ENCODE measurements at places on chromosomes 11 and 22. TPM values are rescaled to one million over a fixed set of nuclear protein-coding genes. Genes with fewer than 3 reads are reported as not detected.

- no peak for DNase-seq
Measured at GRCh38 chr11:13355191-13355590, 77.6 kb downstream of the BMAL1 start.

DNA sequence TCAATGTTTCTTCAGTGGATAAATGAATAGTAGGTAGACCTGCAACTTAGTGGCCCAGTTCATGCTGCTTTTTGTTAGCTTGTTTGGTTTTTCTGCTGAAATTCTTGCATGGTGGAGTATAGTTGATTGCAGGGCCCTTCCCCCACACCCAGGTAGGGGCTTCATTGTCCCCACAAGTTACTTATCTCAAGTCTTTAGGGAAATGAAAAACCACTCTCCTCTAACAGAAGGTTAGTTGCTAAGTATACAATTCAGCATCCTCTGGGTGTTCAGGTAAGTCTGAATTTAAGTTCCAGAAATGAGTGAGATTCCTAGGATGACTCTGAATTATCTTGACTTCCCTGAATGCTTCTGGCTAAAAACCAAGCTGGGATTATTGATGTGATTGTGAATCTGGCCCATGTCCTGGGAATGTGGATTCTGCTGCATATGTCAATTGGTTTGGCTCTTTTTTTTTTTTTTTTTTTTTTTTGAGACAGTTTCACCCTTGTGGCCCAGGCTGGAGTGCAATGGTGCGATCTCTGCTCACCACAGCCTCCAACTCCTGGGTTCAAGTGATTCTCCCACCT lies 40.3 kb downstream of the BCL2L13 start:
- DNase-seq: no peak

- no peak for DNase-seq
Measured at GRCh38 chr11:102139081-102139498, 28.8 kb downstream of the YAP1 start.

- no peak for DNase-seq
Measured at GRCh38 chr11:111206472-111206871, 39.1 kb upstream of the POU2AF2 start.

LRFN4 gene
- 8.6 TPM for total RNA-seq

DNA sequence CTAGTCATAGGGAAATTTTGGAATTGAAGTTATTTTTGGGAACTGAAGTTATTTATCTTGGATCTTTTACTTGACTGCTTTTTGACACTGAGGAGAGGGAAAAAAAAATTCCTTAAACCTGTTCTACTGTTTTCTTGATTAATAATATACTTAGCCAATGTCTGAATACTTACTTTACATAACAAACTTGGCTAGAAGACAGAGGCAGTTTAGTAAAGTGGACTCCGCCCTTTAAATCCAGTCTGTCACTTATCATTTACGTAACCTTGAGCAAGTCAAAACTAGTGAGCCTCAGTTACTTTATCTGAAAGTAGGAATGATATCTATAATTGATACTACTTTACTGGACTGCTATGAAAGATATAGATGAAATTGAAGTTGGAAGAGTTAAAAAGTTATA lies 19.5 kb downstream of the CTSC start:
- DNase-seq: no peak

OR51A4 gene
- total RNA-seq: not detected

MMP27 gene
- not detected for total RNA-seq

GRCh38 chr22:42280140-42280539 lies 9.7 kb upstream of the TCF20 start:
- no peak for DNase-seq

DNA sequence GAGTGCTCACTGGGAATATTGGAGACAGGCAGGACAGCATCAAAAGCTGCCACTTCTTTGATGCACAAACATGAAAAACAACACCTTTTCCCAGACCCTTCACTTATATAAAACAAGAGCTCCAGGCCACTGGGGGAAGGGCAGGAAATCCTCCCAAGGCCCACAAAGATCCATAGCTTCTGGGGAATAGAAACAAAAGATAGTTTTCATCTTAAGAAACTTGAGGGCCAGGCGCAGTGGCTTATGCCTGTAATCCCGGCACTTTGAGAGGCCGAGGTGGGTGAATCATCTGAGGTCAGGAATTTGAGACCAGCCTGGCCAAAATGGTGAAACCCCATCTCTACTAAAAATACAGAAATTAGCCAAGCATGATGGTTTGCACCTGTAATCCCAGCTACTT lies 15.3 kb downstream of the RTL6 start:
- DNase-seq: peak; percentile 36

DNA sequence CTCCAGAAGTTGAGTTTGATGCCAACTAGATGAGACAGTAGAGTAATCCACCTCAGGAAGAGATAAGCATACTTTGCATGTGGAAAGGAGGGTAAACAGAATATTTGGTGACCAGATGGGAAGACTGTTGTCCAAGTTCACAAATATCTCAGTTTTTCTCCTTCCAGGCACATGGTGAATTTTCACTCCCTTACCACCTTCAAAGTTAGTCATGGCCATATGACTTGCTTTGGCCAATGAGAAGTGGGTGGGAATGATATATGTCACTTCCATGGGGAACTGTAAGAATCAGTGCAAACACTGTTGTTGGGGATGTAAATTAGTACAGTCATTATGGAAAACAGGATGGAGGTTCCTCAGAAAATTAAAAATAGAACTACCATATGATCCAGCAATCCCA lies 105.8 kb downstream of the SPATA19 start:
- DNase-seq: no peak

TRPM5 gene
- not detected for total RNA-seq

FAM111B gene
- 0.20 TPM for total RNA-seq

GRCh38 chr11:117510646-117511045 lies 183.0 kb downstream of the CEP164 start:
- no peak for DNase-seq

- DNase-seq: no peak
Measured at GRCh38 chr11:128299132-128299726, 288.1 kb downstream of the ETS1 start.
